ENCODE measurements at places on chromosomes 6 and 20.

GRCh38 chr20:37441023-37441422 is 80.0 kb upstream of the NNAT start:
- DNase-seq: no peak

DNA sequence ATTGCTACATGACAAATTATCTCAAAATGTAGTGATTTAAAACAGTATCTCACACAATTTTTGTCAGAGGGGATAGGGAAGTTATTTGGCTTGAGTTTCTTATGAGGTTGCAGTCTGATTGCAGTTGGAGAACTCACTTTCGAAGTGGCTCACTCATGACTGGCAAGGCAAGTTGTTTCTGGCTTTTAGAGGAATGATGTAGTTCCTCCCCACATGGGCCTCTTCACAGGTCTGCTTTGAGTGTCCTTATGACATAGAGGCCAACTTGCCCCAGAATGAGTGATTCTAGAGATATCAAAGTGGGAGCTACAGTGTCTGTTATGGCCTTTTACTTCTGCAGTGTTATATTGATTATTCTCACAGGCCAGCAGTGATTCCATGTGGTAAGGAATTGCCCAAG is 6.1 kb downstream of the DOP1A start:
- no peak for DNase-seq

DNA sequence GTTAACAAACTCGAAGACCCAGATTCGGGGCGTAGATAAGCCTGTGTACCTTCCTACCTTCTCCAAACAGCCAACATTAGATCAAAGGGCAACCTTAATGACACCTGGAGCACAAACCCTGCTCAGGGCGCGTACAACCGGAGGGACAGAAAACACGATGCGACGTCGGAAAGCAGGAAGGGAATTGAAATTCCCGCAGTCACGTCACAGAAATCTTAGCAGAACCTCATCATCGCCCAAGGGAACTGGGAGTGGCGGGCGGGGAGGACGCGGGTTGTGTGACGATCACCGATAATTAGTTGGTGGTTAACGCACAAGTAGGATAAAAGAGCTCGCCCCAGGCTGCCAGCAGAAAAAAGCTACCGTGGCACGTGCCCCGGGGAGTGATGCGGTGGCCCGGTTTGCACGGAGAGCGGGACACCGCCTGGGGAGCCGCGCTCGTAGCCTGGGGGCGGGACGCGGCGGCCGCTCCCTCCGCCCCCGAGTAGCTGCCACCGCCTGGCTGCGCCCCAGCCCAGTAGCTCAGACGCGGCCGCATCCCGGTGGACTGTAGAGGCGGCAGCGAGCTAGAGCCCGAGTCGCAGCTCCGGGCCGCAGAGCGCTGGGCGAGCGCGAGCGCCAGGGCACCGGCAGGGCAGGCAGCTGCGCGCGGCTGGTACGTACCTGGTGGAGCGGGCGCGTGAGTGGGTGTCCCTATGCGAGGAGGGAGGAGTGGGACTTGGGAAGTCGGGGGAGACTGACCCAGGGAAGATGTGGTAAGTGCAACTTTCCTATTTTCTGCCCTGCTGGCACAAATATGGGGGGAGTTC is at the start of gene PKIB:
TSS of gene PKIB (plus strand) at position 525 of the 809 bp plus-strand sequence. CDS start 107,390 bp downstream, outside the sequence.
- peak; percentile 42 for DNase-seq

DNA sequence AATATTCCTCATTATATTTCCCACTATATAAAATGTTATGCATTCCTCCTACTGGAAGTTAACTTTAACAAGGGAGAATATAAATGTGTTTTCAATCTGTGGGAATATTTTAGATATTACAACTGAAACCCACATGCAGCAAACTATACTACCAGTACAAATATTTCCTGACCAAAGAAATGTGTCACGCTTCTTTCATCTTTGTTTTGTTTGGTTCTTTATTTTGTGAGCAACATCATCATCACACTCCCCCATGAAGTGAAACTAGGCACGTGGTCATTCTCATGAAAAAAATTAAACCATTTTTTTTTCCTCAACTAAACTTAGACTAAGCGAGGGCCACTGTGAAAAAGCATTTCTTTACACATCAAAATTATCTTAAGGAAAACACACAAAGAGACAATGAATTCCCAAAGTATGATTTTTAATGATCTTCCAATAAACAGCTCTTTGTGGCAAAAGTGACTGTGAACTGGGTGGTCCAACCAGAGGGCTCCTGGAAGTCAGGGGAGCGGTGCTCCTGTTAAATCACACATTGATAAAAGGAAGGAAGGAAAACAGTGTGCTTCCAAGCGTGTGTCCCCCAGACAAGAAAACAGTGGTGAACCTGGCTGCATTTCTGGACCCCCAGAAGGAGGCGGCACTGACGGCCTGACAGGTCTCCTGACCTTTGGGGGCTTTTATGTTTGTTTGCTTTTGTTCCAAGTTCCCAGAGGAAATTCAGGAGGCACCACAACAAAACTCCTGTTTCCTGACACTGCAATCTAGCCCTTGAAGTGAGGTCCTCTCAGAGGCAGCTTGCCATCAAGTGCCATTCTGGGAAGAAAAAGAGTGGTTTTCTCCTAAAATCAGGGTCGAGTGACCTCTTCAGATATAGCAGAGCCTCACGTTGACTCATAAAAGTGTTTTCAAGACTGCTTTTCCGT is 166.8 kb upstream of the FOXQ1 start:
- DNase-seq: no peak

DNA sequence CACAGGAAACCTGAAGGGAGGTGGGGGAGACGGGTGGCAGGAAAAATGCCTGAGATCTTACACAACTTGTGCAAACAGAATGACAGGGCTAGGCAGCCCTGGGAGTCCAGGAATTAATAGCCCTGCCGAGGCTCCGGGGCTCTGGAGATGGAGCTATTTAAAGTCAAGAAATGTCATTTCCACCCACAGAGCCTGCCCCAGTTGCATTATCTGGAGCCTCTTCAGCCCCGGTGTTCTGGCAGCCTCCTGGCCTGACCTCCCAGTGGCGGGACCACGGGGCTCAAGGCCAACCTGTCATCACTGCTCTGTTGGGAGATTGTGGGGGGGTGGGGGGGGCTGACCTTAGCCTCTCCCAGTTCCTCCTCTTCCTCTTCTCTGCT is 28.5 kb upstream of the SCUBE3 start:
- DNase-seq: no peak

DNA sequence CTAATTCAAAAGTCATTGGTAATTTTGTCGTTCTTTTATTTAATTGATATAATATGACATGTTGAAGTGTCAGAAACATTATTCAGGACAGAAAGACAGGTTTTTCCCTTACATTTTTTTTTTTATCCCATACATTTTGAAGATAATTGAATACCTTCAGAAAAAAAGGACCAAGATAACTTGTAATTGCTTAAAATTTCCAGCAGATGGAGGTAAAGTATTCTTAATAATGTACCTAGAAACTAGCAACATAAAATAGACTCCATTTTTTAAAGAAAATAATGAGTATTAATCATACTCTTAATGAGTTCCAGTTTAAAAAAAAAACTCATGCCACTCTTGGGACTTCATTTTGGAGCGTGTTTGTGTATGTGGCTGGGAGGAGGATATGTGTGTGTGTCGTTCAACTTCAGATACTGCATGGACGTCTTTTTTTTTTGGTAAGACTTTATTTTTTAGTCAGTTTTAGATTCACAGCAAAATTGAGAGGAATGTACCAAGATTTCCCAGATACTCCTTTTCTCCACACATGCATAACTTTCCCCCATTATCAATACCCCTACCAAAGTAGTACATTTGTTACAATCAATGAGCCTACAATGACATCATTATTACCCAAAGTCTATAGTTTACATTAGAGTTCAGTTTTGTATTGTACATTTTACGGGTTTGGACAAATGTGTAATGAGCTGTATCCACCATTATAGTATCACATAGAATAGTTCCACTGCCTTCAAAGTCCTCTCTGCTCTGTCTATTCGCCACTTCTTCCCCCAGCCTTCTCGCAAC is 79.4 kb downstream of the ROS1 start:
- no peak for DNase-seq

DNA sequence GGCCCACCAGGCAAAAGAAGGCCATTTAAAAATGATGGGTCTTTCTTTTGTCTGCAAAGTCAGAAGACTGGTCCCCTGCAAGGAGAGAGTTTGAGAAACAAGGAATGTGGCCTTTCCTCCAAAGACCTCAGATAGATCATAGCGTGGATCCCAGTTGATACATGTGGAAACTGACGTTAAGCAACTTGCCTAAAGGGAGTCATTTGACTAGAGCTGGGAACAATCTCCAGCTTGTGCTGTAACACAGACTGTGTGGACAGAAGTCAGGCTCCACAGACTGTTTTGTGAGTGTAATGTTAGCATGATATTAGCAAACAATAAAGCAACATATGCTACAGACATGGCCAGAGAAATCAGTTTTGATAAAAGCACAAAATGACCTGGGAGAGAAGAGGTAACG is 140.4 kb upstream of the CITED2 start:
- DNase-seq: no peak

DNA sequence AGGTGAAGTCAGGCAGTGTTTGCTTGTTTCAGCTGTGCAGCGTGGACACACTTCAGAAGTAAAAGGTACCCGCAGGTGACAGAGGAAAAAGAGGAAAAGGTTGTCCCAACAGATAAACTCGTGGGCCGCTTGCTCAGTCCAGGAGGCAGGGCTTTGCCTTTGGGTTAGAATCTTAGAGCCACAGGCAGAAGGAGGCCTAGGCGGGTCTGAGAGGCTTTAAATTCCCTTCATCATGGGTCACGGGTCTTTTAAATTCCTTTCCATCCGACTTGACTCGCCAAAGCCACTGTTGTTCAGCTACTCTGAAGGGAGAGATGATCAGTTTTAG is 48.2 kb downstream of the AGPAT4 start:
- no peak for DNase-seq

DNA sequence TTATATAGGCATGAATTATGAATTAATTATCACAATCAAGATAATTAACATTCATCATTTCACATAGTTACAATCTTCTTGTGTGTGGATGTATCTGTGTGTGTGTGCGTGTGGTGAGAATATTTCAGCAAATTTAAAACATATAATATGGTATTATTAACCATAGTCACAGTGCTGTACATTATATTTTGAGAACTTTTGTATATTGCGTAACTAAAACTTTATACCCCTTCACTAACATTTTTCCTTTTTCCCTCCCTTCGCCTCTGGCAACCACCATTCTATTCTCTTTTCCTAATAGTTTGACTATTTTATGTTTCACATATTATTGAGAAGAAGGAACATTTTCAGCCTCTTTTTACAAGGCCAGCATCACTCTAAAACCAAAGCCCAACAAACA is 176.8 kb downstream of the HTR1B start:
- no peak for DNase-seq

DNA sequence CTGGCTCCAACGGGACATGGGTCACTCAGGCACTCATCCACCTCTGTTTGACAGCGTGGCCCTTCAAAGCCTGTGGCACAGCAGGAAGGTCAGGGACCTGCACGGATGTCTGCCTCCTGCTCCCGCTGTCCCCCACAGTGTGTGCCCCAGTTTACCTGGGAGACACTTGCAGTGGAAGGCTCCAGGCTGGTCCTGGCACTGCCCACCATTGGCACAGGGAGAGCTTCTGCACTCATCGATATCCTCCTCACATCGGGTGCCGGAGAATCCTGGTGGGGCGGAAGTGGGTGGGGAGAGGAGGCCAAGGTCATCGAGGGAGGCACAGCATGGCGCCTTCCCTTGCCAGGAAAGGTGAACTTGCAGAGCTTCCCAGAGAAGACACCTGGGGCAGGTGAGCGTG is 6.9 kb downstream of the NOTCH4 start:
- no peak for DNase-seq
